ENCODE measurements at places on chromosomes 5 and 9.

- DNase-seq = no peak
These were observed 59.2 kb downstream of the IPPK start for GRCh38 chr9:92610470-92611420.

DNA sequence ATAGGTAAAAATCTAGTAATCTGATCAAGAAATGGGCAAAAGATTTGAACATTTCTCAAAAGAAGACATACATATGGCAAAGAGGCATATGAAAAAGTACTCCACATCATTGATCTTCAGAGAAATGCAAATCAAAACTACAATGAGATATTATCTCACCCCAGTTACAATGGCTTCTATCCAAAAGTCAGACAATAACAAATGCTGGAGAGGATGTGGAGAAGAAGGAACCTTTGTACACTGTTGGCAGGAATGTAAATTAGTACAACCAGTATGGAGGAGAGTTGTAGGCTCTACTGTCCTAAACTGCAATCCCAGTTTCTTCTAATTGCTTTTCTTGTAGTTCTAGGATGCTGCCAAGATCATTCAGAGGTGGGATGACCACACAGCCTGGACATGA lies 193.5 kb upstream of the RFX3 start:
- no peak for DNase-seq

DNA sequence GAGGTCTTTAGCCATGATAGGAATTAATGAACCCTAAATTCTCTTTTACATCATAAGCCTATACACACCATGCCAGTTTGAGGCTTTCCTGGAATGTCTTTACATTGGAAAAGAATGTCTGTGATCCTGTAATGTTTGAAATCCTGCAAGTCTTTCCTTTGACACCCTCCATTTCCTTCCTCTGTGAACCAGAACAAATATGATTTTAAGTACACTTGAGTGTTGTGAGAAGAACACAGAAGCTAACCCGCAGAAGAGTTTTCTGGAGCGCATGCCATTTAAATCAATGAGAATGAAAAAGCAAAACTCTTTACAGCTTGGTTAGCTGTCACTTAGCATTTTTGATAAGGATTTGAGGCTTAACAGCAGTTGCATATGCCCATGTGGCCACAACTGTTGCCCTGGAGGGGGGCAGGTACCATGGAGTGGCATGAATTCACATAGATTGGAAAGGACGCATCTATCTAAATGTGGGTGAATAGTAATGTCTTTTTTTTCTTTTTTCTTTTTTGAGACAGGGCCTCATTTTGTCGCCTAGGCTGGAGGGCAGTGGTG lies 372.6 kb downstream of the KDM4C start:
- no peak for DNase-seq

- no peak for DNase-seq
These were observed 1.9 kb upstream of the CCDC187 start for GRCh38 chr9:136305804-136306203.

GRCh38 chr5:170296935-170297588 lies 515 bp downstream of the LCP2 start:
- DNase-seq = no peak

GRCh38 chr5:177964471-177964870 lies 31.6 kb downstream of the PROP1 start:
- no peak for DNase-seq
